Stimulated activated CD4-positive, alpha-beta T cell treated with anti-CD3 and anti-CD28 coated beads, Interleukin-1b, Interleukin-23, amount 100 ng/mL, for 1 hour (primary cell): ENCODE measurements at places on chromosomes 13 and 19.

GRCh38 chr13:98834254-98834960 lies 81.9 kb upstream of the SLC15A1 start:
- no peak for DNase-seq

DNA sequence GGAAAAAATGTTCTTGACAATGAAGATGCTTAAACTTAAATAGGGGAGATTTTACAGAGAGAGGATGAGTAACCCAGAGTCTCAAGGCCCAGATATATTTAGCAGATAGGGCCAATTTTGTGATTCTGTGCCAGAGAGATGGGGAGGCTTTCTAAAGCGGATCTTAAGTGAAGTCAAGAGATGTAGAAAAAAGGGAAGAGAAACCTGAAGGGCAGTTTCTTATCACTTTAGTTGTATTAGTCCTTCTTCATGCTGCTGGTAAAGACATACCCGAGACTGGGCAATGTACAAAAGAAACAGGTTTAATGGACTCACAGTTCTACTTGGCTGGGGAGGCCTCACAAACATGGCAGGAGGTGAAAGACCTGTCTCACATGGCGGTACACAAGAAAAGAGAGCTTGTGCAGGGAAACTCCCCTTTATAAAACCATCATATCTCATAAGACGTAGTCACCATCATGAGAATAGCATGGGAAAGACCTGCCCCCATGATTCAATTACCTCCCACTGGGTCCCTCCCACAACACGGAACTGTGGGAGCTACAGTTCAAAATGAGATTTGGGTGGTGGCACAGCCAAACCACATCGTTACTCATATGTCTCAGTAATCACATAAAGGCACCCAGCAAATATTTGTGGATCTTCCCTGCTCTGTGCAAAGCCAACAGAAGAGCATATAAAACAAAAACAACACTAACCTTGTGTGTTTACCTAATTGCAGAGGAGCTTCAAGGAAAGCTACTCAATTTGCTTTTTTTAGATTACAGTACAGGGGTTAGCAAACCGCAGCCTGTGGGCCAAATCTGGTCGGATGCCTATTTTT lies 102.6 kb upstream of the MYCBP2 start:
- no peak for DNase-seq

DNA sequence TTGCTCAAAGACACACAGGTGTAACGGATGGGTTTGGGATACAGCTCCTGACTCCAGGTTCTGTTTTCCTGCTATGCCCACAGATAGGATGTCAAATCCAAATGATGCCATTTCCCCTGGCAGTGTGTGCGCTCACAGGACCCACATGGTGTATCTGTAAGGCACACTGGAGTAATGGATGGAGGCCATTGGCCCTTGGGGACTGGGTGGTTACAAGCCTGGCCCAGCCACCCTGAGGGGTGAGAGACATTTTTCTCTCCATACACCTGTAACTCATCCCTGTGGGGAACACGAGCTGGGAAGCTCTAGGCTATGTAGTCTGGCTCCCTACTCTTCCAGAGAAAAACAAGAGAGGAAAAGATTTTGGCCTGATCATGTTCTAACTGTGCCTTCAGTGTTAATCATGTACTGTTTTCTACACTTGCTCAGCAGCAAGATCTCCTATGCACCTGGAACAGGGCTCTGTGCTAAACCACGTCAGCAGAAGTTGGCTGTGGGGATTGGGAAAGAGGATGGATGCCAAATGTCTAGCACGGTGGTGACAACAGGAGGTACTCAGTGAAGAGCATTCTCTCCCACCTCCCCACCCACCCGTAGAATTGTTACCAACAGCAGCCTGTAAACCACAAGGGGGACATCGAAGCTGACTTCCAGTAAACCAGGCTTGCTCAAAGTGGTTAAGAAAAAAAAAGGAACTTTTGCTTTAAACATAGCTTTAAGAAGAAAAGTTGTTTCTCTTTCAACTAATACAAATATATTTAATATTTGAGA lies 237.0 kb downstream of the LACC1 start:
- no peak for DNase-seq

DNA sequence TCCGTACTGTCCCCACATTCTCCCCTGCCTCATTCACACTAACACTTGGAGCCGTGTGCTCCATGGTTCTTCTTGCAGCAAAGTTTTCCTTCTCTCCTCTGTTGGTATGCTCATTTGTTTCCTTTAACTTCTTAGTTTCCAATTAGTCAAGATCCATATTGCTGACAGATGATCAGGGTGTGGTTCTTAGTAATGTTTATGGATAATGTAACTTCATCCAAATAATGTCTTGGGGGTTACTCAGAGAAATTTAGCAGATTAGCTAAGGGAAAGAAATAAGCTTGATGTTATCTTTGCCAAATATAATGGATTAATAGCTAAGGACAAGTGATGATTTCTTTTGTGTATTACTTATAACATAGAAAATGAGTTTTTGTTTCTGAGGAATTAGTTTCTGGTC lies 174.4 kb downstream of the NUFIP1 start:
- no peak for DNase-seq

- no peak for DNase-seq
These were observed 46.3 kb downstream of the ZNF724 start for GRCh38 chr19:23203841-23204344.

GRCh38 chr13:76741046-76741445 lies 145.2 kb downstream of the KCTD12 start:
- no peak for DNase-seq

DNA sequence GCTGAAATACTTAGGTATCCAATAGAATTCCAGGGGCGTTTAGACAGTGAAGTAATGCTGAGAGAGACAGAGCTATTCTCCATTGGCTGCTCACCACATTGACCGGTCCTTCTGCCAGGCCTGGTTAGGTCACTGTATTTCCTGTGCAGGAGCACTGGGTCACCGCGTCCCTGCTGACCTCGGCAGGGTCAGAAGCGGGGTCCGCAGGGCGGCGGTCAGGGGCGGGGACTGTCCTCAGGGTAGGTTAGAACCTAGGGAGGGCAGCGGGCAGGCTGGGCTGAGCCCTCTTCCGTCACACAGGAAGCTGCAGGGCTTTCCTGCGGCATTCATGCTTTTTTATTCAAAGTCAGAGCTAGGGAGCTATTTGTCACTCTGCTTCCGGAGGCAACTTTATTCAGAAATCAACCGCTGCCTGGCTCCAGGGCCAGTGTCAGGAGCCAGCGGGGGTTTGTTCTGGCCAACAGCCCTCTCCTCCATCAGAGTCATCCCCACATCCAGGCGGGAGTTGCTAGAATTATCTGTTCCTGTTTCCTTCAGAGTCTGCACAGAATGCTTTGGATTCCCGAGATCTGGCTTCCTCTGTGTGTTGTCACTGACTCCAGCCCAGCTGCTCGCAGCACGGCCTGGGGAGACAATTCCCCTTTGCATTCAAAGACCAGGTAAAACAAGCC lies 81.2 kb upstream of the WASF3 start:
- DNase-seq, result no peak

DNA sequence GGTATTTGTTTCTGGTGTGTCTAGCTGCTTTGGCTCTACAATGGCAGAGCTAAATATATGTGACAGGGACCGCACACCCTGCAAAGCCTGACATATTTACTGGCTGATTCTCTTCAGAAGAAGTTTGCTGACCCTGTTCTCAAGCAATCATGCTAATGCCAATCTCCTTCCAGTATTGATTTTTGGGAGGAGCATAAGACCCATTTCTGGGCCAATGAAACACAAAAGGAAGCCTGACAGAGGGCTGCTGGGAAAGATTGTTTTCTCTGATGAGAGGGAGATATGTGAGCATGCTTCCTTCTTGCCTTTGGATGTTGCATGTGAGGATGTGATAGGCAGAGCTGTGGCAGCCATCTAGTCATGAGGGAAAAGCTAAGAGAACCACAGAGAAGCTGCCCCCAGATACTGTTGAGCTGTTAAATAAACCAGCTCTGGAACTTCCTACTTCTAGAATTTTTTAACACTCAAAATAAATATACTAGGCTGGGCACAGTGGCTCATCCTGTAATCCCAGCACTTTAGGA lies 31.4 kb upstream of the TPTE2 start:
- DNase-seq, result no peak

DNA sequence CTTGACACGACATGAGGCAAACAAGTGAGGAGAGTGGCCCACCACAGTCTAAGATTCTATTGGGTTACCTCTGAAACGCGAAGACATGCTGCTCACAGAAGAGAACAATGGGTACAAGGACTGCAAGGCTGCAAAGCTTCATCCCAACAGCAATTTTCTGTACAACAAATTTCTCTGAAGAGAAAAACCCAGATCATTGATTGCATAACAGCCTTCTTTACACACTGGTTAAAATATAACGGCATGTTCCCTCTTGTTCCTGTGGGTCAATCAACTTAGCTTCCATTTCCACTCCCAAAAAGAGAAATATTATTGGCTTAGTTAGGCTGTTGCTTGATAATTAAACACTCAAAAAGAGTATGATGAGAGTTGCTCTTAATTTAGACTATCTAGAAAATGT lies at the start of gene CPB2:
Gene CPB2 (minus strand): TSS at position 166 of the 400 bp plus-strand sequence. CDS start 24 bp downstream, at position 142.
- DNase-seq, result no peak

DNA sequence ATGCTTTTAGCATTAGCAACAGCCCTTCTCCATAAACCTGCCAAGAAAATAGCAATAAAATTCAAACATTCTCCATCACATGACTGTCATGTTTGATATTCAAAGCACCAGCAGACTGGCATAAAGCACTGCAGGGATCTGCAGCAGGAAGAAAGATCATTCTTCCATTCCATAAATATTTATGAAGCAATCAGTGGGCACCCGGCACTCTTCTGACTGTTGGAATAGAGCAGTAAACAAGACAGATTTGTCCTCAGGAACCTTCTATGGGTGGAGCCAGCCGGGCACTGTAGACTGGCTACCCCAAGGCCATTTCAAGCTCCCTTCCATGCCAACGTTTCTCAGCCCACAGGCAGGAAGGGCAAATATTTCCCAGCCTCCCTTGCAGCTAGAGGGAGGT lies 25.5 kb downstream of the PLA2G4C start:
- DNase-seq, result no peak
